ENCODE measurements at places on chromosomes 3 and 15. TPM values are rescaled to one million over a fixed set of nuclear protein-coding genes. Genes with fewer than 3 reads are reported as not detected.

DNA sequence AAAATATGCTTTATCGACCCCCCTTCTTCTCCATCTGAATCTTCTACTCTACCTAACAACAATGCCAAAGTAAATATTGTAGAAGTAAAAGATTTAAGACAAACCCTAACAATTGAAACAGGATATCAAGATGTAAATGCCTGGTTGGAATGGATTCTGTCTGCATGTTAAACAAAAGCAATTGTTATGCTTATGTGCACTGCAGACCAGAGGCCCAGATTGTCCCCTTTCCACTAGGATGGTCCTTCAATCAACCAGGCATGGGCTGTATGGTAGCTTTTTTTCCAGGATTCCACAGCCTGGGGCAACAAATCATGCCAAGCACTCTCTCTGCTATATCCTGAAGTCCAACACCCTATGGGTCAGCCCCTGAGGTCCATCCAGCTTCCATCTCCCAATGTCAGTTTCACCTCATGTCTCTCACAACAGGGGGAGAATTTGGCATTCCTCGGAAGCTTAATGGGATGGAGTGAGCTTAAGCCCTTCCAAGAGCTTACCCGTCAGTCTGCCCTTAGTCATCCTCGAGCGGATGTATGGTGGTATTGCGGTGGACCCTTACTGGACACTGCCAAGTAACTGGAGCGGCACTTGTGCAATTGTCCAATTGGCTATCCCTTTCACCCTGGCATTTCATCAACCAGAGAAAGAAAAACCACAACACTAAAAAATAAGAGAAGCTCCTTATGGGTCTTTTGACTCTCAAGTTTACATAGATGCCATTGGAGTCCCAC lies 36.2 kb downstream of the ZNF589 start:
- DNase-seq = no peak

DNA sequence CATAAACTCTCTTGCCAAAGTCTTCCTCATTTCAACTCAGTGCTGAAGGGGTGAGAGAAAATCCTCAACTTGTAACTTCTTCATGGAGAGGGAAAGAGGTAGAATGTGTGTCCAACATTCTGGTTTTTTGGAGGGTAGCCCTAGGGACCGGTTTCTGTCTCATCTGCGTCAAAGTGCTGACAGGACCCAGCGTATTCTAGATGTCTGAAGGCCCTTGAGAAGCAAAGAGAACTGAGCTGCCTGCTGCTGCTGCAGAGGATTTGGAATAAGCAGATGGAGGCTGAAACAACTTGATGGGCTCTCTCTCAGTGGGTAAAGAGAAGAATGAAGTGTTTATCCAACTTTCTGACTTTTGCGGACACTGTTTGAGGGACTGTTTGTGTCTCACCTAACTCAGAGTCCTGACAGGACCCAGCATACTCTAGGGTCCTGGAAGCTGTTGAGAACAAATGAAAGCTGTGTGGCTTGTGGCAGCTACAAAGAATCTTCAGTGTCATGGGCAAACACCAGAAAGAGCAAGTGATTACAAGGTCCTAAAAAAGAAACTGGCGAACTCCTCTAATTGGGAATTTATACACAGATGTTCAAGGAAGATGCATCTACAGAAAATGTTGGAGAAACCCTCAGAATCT lies 174.4 kb downstream of the SI start:
- peak; percentile 20 for DNase-seq

GRCh38 chr3:123285479-123285878 lies 83.7 kb downstream of the SEC22A start:
- no peak for DNase-seq

DNA sequence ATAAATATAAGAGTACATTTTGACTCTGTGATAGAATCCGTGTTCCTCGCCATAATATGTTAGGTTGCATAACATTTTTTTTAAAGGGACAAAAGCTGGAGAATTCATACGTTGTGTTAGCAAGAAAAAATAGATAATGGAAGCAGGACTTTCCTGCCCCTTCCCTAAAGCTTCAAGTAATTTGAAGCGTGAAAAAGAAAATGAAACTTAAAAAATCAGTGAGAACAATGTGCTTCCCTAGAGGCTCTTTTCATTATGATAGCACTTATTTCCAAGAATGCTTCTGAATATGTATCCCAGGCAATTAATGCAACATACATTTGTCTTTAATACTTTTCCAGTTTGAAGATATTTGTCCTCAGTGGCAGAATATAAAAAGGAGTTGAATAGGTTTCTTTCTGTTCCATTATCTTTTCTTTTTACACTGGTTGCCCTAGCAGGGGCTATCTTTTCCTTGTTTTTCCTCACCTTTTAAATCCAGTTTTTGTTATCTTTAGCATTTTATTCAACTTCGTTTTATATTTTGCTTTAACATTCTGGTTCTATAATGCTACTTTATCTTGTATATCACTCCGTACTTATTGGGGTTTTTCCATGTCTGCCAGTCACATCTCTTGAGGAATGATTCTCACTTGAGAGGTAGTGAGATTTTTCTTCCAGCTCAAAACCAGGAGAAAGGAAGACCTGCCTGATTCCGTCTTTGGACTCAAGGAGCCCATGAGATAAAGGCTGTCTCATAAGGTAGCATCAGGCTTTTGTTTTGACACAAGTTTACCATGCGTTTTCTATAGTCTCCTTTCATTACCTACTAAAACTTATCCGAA lies 113.8 kb downstream of the MBNL1 start:
- no peak for DNase-seq

GRCh38 chr3:171028025-171028778 lies 1.7 kb upstream of the SLC2A2 start:
- DNase-seq = peak; percentile 33

DNA sequence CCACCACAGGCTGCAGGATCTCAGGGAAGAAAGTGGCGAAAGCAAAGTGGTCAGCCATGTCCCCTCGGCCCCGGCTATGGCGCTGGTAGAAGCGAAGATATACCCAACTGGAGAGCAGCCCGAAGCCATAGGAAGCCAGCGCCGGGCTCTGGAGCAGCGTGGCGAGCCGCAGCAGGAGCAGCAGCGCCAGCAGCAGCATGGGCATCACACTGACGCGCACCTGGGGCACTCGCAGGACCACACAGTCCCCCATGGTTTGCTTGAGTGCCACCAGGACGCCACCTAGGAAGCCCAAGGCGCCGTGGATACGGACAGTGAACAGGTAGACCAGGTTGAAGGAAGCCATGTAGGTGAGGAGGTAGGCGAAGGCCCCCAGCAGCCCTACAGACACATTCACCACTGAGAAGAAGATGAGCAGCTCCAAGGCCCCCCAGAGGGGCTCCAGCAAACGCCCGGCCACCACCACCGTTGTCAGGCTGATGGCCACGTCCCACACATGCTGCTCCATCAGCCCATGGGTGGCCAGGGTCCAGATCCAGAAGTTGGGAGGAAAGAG lies 888 bp downstream of the TMEM115 start:
- no peak for DNase-seq

DNA sequence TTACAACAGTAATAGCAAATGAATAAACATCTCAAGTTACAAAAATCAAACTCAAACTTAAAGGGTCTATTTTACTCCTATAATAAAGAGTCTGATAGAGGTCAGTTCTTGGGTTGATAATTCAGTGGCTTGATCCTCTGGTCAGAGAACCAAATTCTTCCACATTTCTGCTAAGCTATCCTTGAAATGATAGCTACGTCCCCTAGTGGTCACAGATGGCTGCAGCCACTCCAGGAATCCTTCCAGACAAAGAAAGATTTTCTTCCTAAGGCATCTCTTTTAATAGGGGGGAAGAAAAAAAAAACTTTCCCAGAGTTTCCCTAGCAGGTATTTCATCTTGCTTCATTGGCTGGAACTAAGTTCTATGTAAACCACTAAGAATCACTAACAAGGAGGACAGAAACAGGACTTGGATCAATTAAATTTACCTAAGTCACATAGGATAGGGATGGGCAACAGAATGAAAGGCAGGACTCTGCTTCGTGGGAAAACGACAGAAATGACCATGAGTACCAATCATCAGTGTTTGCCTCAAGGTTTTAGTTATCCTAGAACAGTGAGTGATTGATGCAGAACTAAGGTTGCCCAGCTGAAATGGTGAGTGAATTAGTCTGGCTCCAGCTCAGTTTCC lies 160.7 kb downstream of the STAC start:
- peak; percentile 40 for DNase-seq

- DNase-seq = no peak
Observed at GRCh38 chr3:181921220-181921619, 209.5 kb downstream of the SOX2 start.

DNA sequence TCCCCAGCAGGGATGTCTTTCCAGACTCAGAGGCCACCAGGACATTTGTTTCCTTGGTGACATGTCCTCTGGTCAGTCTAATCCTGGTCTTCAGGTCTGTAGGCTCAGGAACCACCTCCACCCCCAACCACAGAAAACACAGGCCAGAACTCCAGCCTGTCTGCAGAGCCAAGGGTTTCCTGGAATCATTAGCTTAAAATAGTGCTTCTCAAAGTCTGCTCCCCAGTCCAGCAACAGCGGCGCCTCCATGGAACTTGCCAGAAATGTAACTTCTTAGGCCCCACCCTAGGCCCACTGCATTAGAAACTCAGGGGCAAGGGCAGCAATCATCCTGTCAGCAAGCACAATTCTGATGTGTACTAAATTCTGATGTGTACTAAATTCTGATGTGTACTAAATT lies 20.0 kb downstream of the SLC28A1 start:
- no peak for DNase-seq

DNA sequence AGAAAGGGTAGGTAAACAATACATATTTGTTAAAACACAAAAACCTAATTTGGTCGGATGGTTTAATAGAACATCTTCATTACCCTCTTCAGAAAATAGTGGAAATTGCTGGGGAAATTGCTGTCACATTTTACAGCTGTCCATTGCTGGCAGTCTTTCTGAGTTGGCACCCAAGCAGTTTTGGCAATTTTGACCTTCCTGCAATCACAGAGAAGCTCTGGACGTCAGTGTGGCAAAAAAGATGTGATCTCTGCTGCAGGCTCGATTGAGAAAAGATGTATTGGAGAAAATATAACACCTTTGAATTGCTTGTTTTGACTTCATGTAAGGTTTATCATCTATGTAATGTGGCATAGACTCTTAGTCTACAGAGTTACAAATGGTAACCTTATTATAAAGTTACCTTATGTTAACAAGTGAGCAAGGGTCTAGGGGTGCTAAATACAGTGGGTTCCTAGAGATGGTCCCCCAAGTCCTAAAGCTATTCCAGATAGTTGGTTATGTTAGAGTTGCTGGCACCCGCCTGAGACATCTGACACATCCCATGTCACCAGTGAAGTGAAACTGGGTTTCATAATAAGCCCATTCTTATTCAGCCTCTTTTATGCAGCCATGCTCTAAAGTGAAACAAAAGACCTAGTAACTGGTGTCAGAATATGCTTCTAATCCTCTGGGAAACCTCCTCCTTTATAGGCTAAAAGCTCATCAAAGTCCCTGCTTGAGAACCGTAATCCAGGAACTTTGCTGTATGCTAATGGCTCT lies 14.0 kb downstream of the UBE2E1 start:
- DNase-seq = no peak

DNA sequence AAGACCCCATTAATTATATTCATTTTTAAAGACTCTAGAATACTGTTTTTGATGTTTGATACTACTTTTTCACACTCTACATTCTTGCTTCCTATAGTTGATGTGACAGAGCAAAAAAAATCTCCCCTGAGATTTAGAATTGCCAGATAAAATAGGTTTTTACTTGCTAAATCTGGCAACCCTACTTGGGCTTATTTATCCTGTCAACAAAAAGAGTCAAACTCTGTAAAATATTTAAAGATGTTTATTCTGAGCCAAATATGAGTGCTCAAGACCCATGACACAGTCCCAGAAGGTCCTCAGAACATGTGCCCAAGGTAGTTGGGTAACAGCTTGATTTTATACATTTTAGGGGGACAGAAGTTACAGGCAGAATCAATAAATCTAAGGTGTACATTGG lies 72.3 kb downstream of the DAPK2 start:
- no peak for DNase-seq

DNA sequence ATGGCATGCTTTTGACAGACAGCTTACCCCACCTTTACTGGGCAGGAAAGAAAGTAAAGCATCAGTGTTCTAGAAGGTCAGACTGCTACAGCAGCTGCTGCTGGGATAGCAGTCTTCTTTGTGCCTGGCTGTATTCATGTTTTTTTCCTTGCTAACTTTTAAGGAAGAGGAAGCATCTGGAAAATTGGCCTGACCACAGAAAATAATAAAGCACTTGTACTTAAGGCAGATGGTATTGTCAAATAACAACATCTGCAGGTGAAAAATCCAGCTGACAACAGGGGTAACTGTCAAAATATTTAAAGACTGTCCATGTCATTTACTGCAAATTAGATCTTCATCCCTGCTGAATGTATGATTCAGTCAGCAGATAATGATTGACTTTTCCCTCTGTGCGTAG lies 229.0 kb downstream of the OXSM start:
- DNase-seq = no peak

DNA sequence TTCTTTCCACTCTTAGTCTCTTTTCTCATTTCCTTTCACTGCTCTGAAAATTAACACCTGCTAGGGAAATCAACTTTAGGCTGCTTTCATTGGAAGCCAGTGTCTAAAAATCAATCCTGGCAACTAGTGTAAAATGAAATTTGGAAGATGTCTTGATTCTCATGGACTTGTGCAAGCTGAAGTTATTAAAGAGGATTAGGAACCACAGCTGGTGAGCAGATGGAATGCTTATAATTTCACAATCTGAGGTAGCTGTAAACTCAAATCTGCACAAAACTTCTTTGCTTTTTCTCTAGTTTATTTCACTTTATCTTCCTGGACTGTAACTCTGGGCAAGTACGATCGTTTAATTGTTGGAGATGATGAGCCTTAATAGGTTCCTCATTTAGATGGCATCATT lies 175.6 kb downstream of the GHSR start:
- DNase-seq = no peak

- DNase-seq = peak; percentile 45
Observed at GRCh38 chr15:77819851-77820728, 187.4 kb upstream of the LINGO1 start.

DNA sequence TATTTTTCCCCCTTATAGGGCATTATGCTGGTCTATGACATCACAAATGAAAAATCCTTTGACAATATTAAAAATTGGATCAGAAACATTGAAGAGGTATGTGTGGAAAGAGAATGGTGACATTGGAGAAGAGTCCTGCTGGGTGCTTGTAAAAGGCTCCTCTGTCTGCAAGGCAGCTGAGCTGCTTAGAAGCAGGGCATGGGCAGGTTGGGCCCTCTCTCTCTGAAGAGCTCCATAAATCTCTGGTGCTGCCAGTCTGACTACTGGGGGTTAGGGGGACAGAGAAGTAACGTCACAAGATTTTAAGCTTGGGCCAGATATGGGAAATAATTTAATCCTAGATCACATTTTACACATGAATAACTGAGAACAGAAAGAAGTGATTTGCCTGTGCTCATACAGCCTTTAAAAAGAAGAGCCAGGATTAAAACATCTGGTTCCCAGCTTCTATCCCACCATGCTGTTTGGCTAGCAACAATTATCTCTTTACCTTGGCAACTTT lies 21.9 kb upstream of the APH1B start:
- DNase-seq = no peak

- no peak for DNase-seq
Observed at GRCh38 chr15:64141798-64142512, 9.6 kb upstream of the SNX22 start.

GRCh38 chr15:90646662-90647305 lies 70.4 kb upstream of the BLM start:
- no peak for DNase-seq

- DNase-seq = peak; percentile 78
Observed at GRCh38 chr3:145776782-145777408, 384.1 kb downstream of the PLOD2 start.

- no peak for DNase-seq
Observed at GRCh38 chr3:69052472-69052898, 352 bp upstream of the TMF1 start.

The CYP8B1 gene
- not detected for polyA plus RNA-seq

The TM4SF18 gene
- 3.1 TPM for polyA plus RNA-seq

The ATP13A5 gene
- polyA plus RNA-seq = 0.26 TPM

The ALDH1A3 gene
- 29.5 TPM for polyA plus RNA-seq

The OIP5 gene
- 44.8 TPM for polyA plus RNA-seq

The MGLL gene
- polyA plus RNA-seq = 26.0 TPM

The ITIH1 gene
- polyA plus RNA-seq = 2.9 TPM

All from testis (tissue), 5 donors.